ENCODE measurements at places on chromosomes 1 and 21. TPM values are rescaled to one million over a fixed set of nuclear protein-coding genes. Genes with fewer than 3 reads are reported as not detected.

Gene CFHR5
- total RNA-seq = not detected

Gene F5
- not detected for total RNA-seq

Gene MPZ
- 0.29 TPM for total RNA-seq

Gene NBPF10
- total RNA-seq = 7.6 TPM

Gene ZNF683
- not detected for total RNA-seq

Gene NBPF6
- total RNA-seq = not detected

Gene SOX13
- 23.7 TPM for total RNA-seq

Gene WNT3A
- 0.10 TPM for total RNA-seq

Gene LEPR
- 12.2 TPM for total RNA-seq

Gene PDC
- total RNA-seq = not detected

Gene PRKAA2
- total RNA-seq = 1.0 TPM

Gene PDZK1IP1
- 17.9 TPM for total RNA-seq

Gene ARMH1
- 0.96 TPM for total RNA-seq

Gene ZNF695
- total RNA-seq = 8.7 TPM

Gene KLHDC9
- total RNA-seq = not detected

- H3K36me3 ChIP-seq = peaks cover 4% of the 10 kb centered on the region
- peak; percentile 72 for DNase-seq
- no peaks in the 10 kb centered on the region for H3K4me1 ChIP-seq
Measured at GRCh38 chr1:234322979-234323378, 50.3 kb upstream of the COA6 start.

GRCh38 chr1:11307852-11308251, 34.9 kb downstream of the UBIAD1 start:
- peaks cover 21% of the 10 kb centered on the region for H3K27me3 ChIP-seq
- H3K4me3 ChIP-seq = no peak overlapping the region
- DNase-seq = no peak
- H3K27ac ChIP-seq = no peak overlapping the region
- no peaks in the 10 kb centered on the region for H3K36me3 ChIP-seq
- peaks cover 5% of the 10 kb centered on the region for H3K4me1 ChIP-seq

DNA sequence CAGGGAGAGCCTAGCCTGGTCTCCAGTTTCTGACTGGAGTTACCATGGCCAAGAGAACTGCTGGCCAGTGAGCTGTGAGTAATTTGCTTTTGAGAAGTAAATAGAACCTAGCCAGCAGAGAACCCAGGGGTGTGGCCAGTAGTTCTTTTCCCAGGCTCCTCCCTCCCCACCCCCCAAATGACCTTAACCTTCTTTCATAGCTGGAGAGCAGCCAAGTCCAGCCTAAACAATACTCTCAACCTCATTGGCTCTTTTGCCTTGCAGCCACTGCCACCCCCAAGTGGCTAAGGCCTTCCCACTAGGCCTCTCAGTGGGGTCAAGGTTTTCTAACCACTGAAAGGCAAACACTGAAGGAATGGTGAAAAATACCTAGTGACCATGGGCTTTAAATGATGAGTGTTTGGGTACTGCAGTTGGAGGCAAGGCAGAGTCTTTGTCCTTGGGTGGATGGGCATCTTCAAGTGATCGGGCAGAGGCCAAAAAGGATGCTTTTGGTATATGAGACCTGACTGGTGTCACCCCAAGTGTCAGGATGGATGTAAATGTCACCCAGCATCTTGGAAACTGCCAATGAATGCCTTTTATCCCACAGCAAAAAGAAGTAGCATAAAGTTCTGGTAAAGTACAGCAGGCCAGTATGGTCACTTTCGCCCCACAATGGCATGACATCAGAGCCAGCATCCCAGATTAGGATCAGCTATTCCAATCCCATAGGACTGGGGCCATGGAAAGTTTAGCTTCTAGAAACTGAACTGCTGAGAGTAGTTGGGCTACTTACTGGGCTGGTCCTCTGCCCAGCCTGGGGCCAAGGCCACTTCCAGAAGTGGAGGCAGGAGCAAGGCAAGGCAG, 3.5 kb upstream of the PIGV start:
- H3K4me1 ChIP-seq = peaks cover 49% of the 10 kb centered on the region
- H3K4me3 ChIP-seq = no peak overlapping the region
- H3K36me3 ChIP-seq = peaks cover 43% of the 10 kb centered on the region
- H3K27me3 ChIP-seq = no peaks in the 10 kb centered on the region
- DNase-seq = peak; percentile 75

DNA sequence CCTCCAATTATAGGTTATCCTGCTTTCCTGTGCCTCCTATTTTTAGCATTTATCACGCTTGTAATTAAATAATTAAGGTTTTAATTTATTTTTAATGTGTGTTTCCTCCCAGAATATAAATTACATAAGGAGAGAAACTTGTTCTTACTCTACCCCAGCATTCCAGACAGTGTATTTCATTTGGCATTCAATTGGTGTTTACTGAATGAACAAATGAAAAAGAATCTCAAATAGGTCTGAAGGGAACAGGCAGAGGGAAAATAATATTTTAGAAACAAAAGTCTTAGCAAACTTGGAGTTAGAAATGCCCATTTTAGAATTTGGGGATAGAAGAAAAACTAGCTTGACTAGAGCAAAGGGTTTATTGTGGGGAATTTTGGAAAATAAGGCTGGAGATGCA, 9.9 kb upstream of the RSRP1 start:
- no peak for DNase-seq
- no peaks in the 10 kb centered on the region for H3K36me3 ChIP-seq
- no peak overlapping the region for H3K4me3 ChIP-seq

- peaks cover 5% of the 10 kb centered on the region for H3K36me3 ChIP-seq
- H3K4me3 ChIP-seq = no peak overlapping the region
- peaks cover 12% of the 10 kb centered on the region for H3K4me1 ChIP-seq
- no peak overlapping the region for H3K27ac ChIP-seq
- DNase-seq = no peak
- H3K27me3 ChIP-seq = no peaks in the 10 kb centered on the region
Measured at GRCh38 chr1:119703666-119704450, 7.9 kb upstream of the PHGDH start.

DNA sequence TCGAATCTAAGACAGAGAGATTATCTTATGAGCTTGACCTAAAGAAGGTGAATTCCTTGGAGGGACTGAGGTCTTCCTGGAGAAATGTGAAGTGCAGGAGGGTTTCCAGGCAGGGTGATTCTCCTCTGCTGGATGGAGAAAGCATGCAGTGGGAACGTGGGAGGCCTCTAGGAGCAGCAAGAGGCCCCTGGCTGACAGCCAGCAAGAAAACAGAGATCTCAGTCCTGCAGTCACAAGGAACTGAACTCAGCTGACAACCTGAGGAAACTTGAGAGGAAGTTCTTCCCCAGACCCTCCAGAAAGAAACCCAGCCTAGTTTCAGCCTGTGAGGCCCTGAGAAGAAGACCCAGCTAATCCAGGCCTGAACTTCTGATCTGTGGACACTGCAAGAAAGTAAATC, 345.9 kb downstream of the FAM72C start:
- peaks cover 37% of the 10 kb centered on the region for H3K27me3 ChIP-seq
- H3K4me1 ChIP-seq = no peaks in the 10 kb centered on the region
- H3K27ac ChIP-seq = no peak overlapping the region
- H3K4me3 ChIP-seq = no peak overlapping the region

- no peak overlapping the region for H3K27ac ChIP-seq
- H3K4me1 ChIP-seq = no peaks in the 10 kb centered on the region
- no peak for DNase-seq
- no peak overlapping the region for H3K4me3 ChIP-seq
- H3K36me3 ChIP-seq = no peaks in the 10 kb centered on the region
Measured at GRCh38 chr1:36920371-36920770, 113.9 kb downstream of the GRIK3 start.

- H3K4me1 ChIP-seq = no peaks in the 10 kb centered on the region
- no peak overlapping the region for H3K27ac ChIP-seq
- H3K4me3 ChIP-seq = no peak overlapping the region
- H3K36me3 ChIP-seq = peaks cover 54% of the 10 kb centered on the region
Measured at GRCh38 chr21:46213620-46214286, 14.8 kb downstream of the LSS start.

DNA sequence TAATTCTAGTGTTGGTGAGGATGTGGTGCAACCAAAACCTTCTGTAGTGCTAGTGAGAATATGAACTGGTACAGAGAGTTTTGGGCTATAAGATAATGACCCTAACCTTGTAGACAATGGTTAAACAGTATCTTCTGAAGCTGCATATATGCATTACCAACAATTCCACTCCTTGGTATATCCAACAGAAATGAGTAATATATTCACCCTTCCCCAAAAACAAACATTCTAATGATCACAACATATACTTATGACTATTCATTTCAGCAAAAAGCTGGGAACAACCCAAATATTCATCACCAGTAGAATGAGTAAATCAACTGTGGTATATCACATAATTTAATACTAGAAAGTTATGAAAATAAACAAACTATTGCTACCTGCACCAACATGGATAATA, 39.6 kb upstream of the DPYD start:
- no peak for DNase-seq
- H3K36me3 ChIP-seq = no peaks in the 10 kb centered on the region
- H3K4me3 ChIP-seq = no peak overlapping the region
- no peaks in the 10 kb centered on the region for H3K4me1 ChIP-seq
- no peak overlapping the region for H3K27ac ChIP-seq
- no peaks in the 10 kb centered on the region for H3K27me3 ChIP-seq

GRCh38 chr1:174000371-174000770, 21.8 kb downstream of the RC3H1 start:
- peaks cover 2% of the 10 kb centered on the region for H3K36me3 ChIP-seq
- no peak for DNase-seq
- H3K4me1 ChIP-seq = peaks cover 13% of the 10 kb centered on the region
- no peaks in the 10 kb centered on the region for H3K27me3 ChIP-seq
- no peak overlapping the region for H3K4me3 ChIP-seq
- peak overlapping the region; percentile 79 for H3K27ac ChIP-seq

- H3K4me3 ChIP-seq = no peak overlapping the region
- H3K27me3 ChIP-seq = no peaks in the 10 kb centered on the region
- H3K4me1 ChIP-seq = no peaks in the 10 kb centered on the region
- H3K27ac ChIP-seq = no peak overlapping the region
- DNase-seq = no peak
- H3K36me3 ChIP-seq = no peaks in the 10 kb centered on the region
Measured at GRCh38 chr1:179262183-179262582, 31.4 kb upstream of the SOAT1 start.

DNA sequence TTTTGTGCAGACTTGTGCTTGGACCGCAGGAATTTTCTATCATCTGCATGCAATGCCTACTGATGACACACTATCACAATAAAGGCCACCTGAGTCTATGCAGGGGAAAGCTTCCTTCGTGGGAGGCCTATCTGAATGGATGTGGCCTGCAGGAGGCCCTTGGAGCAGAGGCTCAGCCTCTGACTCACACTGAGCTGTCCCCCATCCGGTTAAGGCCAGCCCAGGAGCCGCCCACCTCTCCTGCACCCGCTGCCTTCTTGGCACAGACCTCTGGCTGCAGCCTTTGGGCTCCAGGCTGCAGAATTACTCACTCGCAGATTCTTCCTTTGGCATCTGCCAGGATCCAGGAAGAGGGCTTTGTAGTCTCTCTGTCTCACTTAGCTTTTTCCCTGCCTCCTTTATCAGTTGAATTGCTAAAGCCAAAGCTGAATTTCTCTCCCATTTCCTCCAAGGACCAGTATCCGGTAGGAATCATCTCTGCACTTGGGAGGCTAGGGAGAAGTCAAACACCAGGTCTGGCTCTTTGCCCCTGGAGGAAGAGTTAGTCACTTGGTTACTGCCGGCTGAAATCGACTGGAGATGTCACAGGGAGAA, 65.1 kb upstream of the JUN start:
- H3K4me3 ChIP-seq = peak overlapping the region; percentile 33
- no peaks in the 10 kb centered on the region for H3K36me3 ChIP-seq
- no peaks in the 10 kb centered on the region for H3K27me3 ChIP-seq
- peak; percentile 99 for DNase-seq
- no peak overlapping the region for H3K27ac ChIP-seq

GRCh38 chr1:31843506-31843905, 27.7 kb upstream of the SPOCD1 start:
- H3K36me3 ChIP-seq = no peaks in the 10 kb centered on the region
- peaks cover 13% of the 10 kb centered on the region for H3K4me1 ChIP-seq
- H3K4me3 ChIP-seq = no peak overlapping the region
- H3K27ac ChIP-seq = peak overlapping the region; percentile 3

DNA sequence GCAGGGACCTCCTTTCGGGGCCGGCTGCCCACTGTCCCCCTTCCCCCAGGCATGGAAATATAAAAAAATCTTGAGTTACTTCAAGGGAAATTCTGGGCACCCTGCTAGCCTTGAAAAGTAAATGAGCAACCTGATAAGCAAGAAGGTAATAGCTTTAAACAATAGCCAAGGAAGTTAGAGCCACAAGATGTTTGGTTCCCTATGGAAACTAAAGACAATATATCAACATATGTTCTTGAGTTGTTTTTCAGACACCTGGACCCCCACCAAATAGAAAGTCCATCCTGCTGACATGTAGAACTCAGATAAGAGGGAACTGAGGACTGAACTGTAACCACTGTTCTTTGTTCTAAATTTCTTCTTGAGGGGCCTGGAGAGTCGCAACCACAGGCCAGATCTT, 19.3 kb upstream of the SLC35A3 start:
- H3K36me3 ChIP-seq = no peaks in the 10 kb centered on the region
- H3K27ac ChIP-seq = no peak overlapping the region
- no peaks in the 10 kb centered on the region for H3K27me3 ChIP-seq
- no peak overlapping the region for H3K4me3 ChIP-seq
- no peak for DNase-seq

GRCh38 chr21:22277341-22277740, 1279.1 kb downstream of the NCAM2 start:
- H3K36me3 ChIP-seq = no peaks in the 10 kb centered on the region
- H3K4me1 ChIP-seq = no peaks in the 10 kb centered on the region
- no peak overlapping the region for H3K4me3 ChIP-seq
- no peak for DNase-seq
- H3K27ac ChIP-seq = no peak overlapping the region
- H3K27me3 ChIP-seq = no peaks in the 10 kb centered on the region

DNA sequence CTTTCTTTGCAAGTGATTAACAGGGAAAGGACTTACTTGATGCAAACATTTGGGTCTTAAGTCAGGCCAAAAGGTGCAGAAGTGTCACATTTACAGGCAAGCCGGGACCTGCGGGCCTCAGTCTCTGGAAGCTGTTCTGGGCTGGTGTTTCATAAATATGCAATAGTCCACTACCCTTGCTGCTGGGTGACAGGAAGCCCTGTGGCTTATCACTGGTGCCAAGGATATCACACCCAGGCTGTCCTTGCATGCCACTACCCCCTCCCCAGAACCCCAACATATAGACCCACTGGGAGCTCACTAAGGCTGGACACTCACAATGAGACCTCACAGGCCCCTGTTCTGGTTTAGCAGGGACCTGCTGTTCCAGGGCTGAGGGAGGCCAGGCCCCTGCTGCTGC, 3.4 kb upstream of the LEFTY2 start:
- H3K4me1 ChIP-seq = no peaks in the 10 kb centered on the region
- no peak for DNase-seq
- peak overlapping the region; percentile 29 for H3K27ac ChIP-seq
- H3K4me3 ChIP-seq = no peak overlapping the region
- peaks cover 25% of the 10 kb centered on the region for H3K27me3 ChIP-seq
- H3K36me3 ChIP-seq = no peaks in the 10 kb centered on the region

Measured in MCF 10A (cell line).